ENCODE measurements at places on chromosomes 7 and 10.
A peak's percentile ranks its signal among the peaks of the same experiment; 100 is the strongest.

- DNase-seq: no peak
These were observed 185.7 kb downstream of the PPP1R17 start for GRCh38 chr7:31872545-31873370.

DNA sequence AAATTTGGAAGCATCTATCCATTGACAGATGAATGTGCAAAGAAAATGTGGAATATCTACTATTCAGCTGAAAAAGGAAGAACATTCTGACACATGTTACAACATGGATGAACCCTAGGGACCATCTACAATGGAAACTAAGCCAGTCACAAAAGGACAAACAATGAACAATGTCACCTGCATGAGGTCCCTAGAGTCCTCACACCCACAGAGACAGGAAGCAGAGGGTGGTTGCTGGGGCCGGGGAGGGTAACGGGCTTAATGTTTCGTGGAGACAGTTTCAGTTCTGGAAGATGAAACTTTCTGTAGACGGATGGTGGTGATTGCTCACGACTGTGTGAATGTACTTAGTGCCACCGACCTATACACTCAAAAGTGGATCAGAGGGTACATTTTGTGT lies 282.9 kb downstream of the ADARB2 start:
- no peak for DNase-seq

DNA sequence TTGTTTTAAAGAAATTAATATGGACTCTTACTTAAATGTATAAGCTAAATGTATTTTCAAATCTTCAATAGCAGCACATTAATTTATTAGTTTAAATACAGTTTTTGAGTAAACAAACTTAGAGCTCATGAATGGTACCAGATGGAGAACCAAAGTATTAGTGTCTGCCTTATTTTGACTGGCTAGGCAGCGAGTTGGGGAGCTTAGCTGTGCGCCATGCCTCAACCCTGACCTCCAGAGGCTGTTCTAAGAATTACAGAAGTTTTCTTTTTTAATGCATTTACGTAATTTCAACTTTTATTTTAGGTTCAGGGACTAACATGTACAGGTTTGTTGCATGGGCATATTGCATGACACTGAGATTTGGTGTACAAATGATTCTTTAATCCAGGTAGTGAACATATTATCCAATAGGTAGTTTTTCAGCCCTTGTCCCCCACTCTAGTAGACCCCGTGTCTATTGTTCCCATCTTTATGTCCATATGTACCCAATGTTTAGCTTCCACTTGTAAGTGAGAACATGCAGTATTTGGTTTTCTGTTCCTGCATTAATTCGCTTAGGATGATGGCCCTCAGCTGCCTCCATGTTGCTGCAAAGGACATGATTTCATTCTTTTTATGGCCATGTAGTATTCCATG lies 166.8 kb downstream of the IQUB start:
- peak; percentile 42 for DNase-seq

GRCh38 chr10:28632584-28632945 lies 44.8 kb upstream of the BAMBI start:
- DNase-seq: no peak

DNA sequence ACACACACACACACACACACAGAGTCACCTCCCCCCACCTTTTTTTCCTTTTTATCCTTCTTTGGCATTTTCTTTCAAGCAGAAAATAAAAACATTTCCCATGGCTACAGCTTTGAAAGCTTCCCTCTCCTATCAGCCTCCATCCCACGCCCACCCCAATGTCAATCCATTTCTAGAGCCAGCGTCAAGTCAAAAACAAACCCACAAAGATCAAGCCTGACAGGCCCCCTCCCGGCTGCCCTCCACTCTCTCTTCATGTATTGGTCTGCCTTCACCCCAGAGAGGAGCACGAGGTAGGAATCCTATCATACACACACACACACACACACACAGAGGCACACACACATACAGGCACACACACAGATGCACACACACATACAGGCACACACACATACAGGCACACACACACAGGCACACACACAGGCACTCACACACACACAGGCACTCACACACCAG lies 8.0 kb upstream of the TNRC18 start:
- DNase-seq: no peak

DNA sequence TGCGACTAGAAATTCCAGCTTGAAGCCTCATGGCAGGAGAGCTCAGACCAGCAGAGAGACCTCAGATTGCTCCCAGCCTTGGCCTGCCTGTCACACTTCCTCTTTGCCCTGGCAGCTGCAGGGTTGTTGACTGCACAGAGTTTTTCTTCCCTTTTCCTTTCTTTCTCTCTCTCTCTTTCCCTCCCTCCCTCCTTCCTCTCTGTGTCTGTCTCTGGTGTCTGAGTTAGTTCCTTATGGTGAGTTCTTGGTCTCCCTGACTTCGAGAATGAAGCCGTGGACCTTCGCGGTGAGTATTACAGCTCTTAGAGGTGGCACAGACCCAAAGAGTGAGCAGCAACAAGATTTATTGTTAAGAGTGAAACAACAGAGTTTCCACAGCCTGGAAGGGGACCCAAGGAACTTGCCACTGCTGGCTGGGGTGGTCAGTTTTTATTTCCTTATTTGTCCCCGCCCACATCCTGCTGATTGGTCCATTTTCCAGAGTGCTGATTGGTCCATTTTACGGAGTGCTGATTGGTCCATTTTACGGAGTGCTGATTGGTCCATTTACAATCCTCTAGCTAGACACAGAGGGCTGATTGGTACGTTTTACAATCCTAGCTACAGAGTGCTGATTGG lies 266.3 kb downstream of the RPS24 start:
- no peak for DNase-seq

DNA sequence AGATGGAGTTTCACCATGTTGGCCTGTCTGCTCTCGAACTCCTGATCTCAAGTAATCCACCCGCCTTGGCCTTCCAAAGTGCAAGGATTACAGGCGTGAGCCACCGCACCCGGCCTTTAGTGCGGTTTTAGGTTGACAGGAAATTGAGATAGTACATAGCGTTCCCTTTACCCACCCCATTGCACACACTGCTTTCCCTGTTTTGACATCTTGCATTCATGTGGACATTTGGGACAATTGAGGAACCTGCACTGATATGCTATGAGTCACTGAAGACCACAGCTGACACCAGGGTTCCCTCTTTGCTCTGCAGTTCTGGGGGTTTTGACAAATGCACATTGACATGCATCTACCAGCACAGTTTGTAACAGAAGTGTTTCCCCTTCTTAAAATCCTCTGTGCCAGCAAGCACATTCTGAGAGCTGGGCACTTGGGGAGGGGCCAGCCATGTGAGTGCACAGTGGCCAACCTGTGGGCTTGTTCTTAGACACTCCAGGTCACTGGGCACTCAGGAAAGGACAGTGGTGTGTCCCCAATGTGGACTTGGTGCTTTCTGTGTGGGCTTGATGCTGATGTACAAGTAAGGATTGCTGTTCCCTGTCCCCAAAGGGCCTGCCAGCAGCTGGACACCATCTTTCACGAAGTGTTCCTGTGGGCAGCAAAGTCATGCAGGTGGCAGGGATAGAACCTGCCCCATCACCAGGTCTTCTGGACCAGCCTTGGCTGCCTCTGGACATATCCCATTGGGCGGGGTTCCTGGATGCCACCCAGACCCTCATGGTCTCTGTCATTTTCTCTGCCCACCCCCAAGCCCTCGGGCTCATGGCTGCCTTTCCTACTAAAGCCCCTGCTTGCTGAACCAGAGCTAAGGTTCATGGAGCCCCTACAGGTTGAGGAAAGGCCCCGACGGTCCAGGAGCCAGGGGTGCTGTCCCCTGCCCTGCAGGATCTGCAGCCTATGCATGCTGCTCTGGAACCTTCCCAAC lies 579.8 kb downstream of the GLRX3 start:
- DNase-seq: no peak

GRCh38 chr10:86244297-86245014 lies 122.1 kb downstream of the GRID1 start:
- no peak for DNase-seq

- no peak for DNase-seq
These were observed 468.5 kb downstream of the PARD3 start for GRCh38 chr10:34346516-34347100.

DNA sequence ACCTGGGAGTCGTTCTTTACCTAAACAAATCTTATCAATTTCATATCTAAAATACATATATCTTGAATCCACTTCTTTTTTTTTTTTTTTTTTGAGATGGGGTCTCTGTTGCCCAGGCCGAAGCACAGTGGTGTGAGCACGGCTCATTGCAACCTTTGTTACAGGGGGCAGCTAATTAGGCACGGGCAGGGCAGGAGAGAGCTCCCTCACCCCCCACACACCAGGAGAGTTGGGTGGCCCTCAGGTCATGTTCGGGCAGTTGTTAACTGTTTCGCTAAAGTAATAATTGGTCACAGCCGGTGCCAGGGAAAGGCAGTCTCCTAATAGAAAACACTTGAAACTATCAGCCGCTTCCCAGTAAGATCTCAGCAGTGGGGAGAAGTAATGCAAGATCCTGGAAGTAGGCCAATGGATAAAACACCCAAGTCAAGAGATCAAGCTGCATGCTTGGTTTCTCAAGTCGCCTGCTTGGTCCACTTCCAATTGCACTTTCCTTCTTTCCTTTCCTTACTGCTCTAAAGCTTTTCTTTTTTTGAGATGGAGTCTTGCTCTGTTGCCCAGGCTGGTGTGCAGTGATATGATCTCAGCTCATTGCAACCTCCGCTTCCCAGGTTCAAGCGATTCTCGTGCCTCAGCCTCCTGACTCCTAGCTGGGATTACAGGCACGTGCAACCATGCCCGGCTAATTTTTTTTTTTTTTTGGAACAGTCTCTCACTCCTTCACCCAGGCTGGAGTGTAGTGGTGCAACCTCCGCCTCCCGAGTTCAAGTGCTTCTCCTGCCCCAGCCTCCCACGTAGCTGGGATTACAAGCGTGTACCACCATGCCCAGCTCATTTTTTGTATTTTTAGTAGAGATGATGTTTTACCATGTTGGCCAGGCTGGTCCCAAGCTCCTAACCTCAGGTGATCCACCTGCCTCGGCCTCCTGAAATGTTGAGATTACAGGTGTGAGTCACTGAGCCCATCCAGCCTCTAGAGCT lies 21.3 kb upstream of the EFCAB10 start:
- no peak for DNase-seq

- no peak for DNase-seq
These were observed 483.9 kb upstream of the AUTS2 start for GRCh38 chr7:69114374-69114773.

DNA sequence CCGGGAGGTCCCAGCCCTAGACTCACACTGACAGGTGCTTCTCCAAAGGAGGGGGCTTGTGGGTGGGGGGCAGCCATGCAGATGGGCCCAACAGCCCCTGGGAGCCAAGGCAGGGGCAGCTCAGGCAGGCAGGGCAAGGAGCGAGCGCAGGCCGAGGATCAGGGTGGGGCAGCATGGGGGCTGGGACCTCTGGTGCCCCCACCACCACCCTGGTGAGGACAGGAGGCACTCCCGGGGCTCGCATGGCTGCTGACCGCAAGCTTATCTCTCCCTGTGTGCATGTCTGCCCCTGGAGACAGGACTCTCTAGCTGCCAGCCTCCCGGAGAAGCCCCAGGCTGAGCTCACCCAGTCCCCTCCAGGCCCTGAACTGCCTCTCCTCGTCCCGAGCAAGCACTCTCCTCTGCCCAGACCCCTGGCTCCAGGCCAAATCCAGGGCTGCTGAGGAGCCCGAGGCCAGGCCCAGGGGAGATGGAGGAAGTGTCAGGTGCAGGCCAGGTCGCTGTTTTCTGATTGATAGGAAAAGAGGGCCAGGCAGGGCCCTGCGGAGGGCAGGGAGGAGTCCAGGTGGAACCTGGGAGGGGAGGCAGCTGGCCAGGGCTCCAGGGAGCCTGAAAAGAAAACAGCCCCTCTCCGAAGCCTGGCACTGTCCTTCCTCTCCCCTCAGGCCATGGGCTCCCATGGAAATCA lies 39.0 kb downstream of the PDGFA start:
- no peak for DNase-seq

DNA sequence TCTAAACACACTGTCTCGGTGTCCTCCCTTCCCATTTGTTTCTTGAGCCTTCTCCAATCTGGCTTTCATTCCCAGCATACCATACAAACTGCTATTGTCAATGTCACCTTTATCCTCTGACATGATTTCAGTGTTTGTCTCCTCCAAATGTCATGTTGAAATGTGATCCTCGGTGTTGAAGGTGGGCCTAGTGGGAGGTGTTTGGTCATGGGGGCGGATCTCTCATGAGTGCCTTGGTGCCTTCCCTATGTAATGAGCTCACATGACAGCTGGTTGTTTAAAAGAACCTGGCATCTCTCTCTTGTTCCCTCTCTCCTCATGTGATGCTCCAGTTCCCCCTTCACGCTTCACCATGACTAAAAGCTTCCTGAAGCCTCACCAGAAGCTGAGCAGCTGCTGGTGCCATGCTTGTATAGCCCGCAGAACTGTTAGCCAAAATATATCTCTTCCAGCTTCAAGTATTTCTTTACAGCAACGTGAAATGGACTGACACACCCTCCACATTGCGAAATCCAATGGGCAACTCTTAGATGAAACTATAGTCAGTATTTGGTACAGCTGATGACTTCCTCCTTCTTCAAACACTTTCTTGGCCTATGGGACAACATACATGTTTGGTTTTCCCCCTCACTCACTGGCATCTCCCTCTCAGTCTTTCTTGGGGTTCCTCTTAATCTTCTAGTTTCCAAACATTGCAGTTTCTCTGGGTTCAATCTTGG lies 27.8 kb downstream of the RNLS start:
- DNase-seq: no peak

GRCh38 chr7:136302049-136302448 lies 324.9 kb upstream of the MTPN start:
- DNase-seq: no peak

All from GM03348 (cell line).